Osteoblast (primary cell): ENCODE measurements at places on chromosomes 16 and 17. TPM values are rescaled to one million over a fixed set of nuclear protein-coding genes. Genes with fewer than 3 reads are reported as not detected.

- DNase-seq: peak; percentile 83
- H3K27ac ChIP-seq: peak overlapping the region; percentile 67
- H3K27me3 ChIP-seq: no peaks in the 10 kb centered on the region
- H3K4me1 ChIP-seq: peaks cover 35% of the 10 kb centered on the region
- no peak overlapping the region for H3K4me3 ChIP-seq
Measured at GRCh38 chr16:66660422-66661209, 35.9 kb downstream of the CMTM4 start.

The DCAKD gene
- 34.5 and 39.1 TPM in 2 replicates for total RNA-seq

DNA sequence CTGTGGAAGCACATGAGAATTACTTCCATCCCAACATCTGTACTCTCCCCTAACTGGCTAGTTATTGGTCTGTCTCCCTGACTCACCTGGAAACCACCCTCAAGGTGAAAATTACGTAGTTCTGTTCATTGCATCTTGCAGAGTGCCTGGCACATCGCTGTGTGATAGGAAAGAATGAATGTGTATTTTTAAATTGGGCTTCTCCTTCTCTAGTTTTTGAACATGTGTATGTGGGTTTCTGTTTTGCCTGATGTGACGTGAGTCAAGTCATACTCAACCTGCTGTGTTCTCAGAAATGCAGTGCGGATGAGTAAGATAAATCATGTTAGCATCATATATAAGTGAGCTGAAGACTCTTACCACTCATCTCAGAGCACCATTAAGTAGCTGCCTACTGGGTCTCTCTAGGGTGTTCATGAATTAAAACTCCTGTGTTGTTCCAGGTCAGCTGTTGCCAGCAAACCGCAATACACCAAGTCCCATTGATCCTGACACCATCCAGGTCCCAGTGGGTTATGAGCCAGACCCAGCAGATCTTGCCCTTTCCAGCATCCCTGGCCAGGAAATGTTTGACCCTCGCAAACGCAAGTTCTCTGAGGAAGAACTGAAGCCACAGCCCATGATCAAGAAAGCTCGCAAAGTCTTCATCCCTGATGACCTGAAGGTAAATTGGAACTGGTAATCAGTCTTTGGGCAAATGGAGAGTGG lies 50.2 kb downstream of the HLF start:
- H3K27ac ChIP-seq: no peak overlapping the region
- no peak overlapping the region for H3K4me3 ChIP-seq
- DNase-seq: no peak
- H3K36me3 ChIP-seq: no peaks in the 10 kb centered on the region
- no peaks in the 10 kb centered on the region for H3K4me1 ChIP-seq

GRCh38 chr17:57271821-57272220 lies 15.5 kb downstream of the MSI2 start:
- no peaks in the 10 kb centered on the region for H3K27me3 ChIP-seq
- no peak overlapping the region for H3K4me3 ChIP-seq
- DNase-seq: no peak
- H3K4me1 ChIP-seq: no peaks in the 10 kb centered on the region
- H3K36me3 ChIP-seq: no peaks in the 10 kb centered on the region

DNA sequence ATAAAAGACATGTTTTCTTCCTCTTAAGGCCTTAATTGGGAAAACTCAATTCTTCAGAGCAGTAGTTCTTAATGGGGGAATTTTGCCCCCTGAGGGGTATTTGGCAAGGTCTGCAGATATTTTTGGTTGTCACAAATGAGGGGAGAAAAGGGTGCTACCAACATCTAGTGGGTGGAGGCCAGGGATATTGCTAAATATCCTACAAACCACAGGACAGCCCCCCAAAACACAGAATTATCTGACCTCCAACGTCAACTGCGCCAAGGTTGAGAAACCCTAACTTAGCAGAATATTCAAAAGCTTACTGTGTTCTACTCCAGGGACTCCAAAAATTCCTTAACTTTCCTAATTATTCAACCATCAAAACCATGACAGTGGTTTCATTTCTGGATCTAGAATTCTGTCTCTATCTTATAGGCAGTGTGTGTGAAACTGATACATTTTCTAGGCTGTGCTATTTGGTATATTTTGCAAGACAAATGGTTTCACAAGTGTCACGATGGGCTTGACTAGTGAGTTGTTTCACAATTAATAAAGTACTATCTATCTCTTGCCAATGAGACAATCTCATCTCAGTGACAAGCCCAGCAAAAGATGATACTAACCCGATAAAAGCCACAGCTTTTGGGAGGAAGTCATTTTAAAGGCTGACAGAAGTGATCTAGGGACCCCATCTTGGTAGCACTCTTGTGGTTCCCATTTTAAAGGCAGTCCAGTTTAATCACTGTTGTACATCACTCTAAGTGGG lies 14.7 kb downstream of the TXNDC11 start:
- no peaks in the 10 kb centered on the region for H3K4me1 ChIP-seq
- no peak overlapping the region for H3K4me3 ChIP-seq
- H3K27me3 ChIP-seq: no peaks in the 10 kb centered on the region
- DNase-seq: no peak
- peak overlapping the region; percentile 15 for H3K27ac ChIP-seq
- peaks cover 73% of the 10 kb centered on the region for H3K36me3 ChIP-seq

The CCL7 gene
- total RNA-seq: 0.29 and 0.36 TPM in 2 replicates

DNA sequence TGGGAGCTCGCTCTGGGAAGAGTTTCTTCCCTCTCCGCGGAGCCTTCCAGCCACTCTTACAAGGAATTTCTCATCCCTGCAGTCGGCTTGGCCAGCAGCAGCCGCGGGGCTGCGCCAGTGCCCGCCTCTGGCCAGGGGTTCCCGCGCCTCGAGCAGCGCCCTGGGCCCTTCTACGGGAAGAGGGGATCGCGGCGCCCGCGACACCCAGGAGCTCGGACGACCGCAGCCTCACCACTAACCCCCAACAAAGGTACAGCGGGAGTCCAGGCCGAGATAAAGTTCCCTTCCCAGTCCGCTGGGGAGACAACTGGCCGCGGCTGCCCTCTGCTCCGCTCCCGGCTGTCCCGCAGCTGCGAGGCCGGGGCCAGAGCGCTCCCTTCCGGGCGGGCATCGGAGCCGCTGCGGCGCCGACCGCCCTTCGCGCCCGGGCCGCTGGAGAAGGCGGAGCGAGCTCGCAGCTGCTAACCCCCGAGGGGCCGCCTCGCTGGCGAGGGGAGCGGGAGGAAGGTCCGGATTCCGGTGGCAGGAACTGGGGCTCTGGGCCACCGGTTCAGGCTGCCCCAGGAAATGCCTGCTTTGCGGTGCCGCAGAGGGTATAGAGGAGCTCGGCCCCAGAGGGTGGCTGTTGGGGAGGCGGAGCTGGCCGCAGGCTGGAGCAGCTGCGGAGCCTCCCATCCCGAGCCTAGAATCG lies 3.6 kb upstream of the HS3ST3B1 start:
- H3K36me3 ChIP-seq: no peaks in the 10 kb centered on the region
- H3K4me1 ChIP-seq: peaks cover 11% of the 10 kb centered on the region
- no peaks in the 10 kb centered on the region for H3K27me3 ChIP-seq
- no peak overlapping the region for H3K27ac ChIP-seq
- H3K4me3 ChIP-seq: peak overlapping the region; percentile 75
- peak; percentile 96 for DNase-seq

DNA sequence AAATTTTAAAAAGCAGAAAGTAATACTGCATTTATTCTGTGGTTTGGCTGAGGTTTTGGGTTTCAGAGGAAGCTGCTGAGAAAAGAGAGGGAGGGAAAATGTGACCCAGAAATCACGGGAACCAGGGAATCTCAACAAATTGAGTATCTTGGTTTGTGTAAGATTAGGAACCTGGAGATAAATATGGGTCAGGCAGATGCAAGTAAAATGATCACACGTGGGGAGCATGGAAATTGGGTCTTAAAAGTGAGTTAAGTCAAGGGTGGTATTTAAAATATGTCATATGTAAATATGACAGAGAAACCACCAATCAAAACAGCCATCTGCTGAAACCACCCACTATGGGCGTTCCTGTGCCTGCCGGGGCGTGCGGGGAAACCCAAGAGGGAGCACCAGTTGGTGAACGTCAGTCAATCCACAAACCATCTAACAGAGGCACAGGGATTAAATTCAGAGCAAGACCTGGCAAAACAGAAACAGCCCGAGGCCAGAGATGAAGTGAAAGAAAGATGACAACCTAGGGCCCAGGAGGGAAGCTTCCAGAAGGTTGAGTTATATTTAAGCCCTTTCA lies 33.4 kb downstream of the CDH13 start:
- peak; percentile 75 for DNase-seq
- peak overlapping the region; percentile 61 for H3K4me3 ChIP-seq
- peak overlapping the region; percentile 66 for H3K27ac ChIP-seq
- no peaks in the 10 kb centered on the region for H3K27me3 ChIP-seq
- peaks cover 51% of the 10 kb centered on the region for H3K4me1 ChIP-seq

DNA sequence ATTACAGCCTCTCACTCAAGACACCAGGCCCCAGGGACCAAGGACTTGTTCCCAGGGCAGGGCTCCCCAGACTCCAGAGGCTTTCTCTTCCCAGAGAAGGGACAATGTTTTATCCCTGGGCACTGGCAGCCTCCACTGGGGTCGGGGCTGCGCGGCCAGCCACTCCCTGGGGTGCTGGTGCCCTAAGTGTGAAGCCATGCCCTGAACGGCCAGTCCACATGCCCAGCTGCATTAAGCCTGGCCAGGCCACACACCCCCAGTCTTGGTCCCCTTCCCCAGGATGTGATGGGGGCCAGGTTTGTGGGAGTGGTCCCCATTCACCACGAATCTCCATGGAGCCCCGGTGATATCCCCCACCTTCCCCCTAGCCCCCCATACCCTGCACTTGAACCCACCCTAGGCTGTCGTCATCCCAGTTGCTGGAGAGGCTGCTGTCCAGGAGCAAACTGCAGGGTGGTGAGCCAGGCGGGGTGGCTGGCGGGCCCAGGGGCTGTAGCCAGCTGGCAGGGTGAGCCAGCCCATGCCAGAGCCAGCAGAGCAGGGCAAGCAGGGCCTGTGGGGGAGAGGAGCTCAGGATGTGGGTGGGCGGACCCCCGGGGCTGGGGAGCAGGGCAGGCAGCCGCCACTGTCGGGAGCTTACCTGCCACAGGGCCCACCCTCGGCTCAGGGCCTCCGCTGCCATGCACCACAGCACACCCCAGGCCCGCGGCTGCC lies 4.6 kb downstream of the PAQR4 start:
- no peaks in the 10 kb centered on the region for H3K27me3 ChIP-seq
- no peak overlapping the region for H3K27ac ChIP-seq
- peaks cover 4% of the 10 kb centered on the region for H3K4me1 ChIP-seq
- no peak overlapping the region for H3K4me3 ChIP-seq
- no peaks in the 10 kb centered on the region for H3K36me3 ChIP-seq

GRCh38 chr16:83622010-83622409 lies 185.8 kb upstream of the HSBP1 start:
- DNase-seq: no peak
- H3K27me3 ChIP-seq: no peaks in the 10 kb centered on the region
- no peaks in the 10 kb centered on the region for H3K36me3 ChIP-seq
- H3K4me1 ChIP-seq: no peaks in the 10 kb centered on the region
- no peak overlapping the region for H3K4me3 ChIP-seq

GRCh38 chr17:17189559-17189958 lies 16.6 kb downstream of the PLD6 start:
- H3K27ac ChIP-seq: no peak overlapping the region
- H3K27me3 ChIP-seq: no peaks in the 10 kb centered on the region
- DNase-seq: peak; percentile 18
- H3K4me1 ChIP-seq: peaks cover 44% of the 10 kb centered on the region

DNA sequence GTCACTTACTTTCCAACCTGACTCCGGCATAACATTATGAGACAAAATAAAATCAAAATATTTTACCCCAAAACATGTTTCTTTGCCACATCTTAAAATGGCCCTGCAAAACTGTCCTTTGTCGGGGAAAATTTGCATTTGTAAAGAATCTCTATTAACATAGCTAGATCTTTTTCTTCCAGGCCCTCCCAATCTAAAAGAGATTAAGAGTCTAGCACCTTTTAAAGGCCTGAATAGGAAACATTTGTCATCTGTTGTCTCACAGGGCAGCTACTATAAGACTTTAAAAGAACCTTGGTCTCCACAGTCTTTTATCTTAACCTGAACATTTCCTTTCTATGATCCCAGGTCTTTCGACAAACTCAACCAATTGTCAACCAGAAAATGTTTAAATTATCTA lies 18.1 kb upstream of the DHRS7B start:
- no peaks in the 10 kb centered on the region for H3K4me1 ChIP-seq
- no peaks in the 10 kb centered on the region for H3K36me3 ChIP-seq
- no peak for DNase-seq
- no peak overlapping the region for H3K4me3 ChIP-seq
- H3K27ac ChIP-seq: no peak overlapping the region

DNA sequence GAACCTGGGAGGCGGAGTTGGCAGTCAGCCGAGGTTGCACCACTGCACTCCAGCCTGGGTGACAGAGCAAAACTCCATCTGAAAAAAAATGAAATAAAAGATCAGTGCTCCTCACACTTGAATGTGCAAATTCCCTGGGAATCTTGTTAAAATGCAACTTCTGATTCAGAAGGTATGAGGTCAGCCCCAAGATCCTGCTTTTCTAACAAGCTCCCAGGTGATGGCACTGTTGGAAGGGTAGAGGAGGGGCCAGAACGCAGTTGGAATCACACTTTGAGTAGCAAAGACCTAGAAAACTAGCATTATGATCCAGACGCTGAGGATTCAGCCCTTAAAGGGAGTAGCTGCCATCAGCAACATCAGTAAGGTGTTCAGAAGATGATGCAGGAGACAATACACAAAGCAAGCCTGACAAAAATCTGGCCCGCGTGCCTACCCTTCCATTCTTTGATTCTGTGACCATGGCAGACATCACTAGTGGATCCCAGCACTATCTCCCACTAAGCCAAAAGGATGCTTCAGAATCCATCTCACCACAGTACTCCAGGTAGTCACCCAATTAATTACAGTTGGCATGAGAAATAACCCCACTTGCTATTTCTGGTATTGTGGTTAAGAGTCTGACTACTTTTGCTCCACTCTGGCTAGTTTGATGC lies 33.1 kb upstream of the MEIOC start:
- H3K27ac ChIP-seq: no peak overlapping the region
- peaks cover 5% of the 10 kb centered on the region for H3K27me3 ChIP-seq
- H3K36me3 ChIP-seq: no peaks in the 10 kb centered on the region
- no peak overlapping the region for H3K4me3 ChIP-seq
- DNase-seq: no peak

- H3K4me3 ChIP-seq: no peak overlapping the region
- peak; percentile 66 for DNase-seq
- no peaks in the 10 kb centered on the region for H3K4me1 ChIP-seq
Measured at GRCh38 chr16:842061-842476, 41.5 kb upstream of the GNG13 start.

DNA sequence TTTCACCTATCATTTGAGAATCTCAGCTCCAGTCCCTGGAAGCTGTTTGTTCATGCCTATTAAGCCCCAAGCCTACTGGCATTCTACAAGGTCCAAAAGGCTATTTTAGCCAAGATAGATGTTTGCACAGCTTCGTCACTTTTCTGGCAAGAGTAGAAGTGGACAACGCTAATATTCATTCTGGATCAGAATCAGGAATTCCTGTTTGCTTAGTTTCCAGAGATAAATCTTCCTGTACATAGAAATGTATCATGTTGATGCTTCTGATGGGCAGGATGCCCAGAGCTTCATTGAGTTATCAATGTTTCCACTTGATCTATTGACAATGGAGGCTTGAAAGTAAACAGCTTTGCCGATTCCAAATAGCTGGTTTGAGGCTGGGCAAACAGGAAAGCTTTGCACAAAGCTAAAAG lies 260.7 kb upstream of the CA10 start:
- H3K27me3 ChIP-seq: no peaks in the 10 kb centered on the region
- no peaks in the 10 kb centered on the region for H3K36me3 ChIP-seq
- no peak overlapping the region for H3K4me3 ChIP-seq
- H3K27ac ChIP-seq: no peak overlapping the region
- no peaks in the 10 kb centered on the region for H3K4me1 ChIP-seq
